BJ (cell line): ENCODE measurements at places on chromosomes 2 and 18.

DNA sequence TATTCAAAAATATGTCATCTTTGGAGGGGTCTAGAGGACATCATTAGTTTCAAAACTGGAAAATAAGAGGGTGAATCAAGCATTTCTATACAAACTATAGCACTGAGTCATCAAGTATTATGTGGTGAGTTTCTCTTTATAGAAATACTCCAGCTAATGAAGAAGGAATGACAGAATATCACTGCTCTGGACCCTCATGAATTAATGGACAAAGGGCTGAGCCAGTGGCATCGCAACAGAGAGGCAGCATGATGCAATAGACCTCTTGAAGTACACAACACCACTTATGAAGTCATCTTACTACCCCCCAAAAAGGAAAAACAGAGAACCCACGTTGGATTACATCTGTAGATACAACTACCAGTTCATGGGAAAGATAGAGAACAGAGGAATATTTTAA, 27.4 kb upstream of the EIF2AK3 start:
- no peak for DNase-seq

DNA sequence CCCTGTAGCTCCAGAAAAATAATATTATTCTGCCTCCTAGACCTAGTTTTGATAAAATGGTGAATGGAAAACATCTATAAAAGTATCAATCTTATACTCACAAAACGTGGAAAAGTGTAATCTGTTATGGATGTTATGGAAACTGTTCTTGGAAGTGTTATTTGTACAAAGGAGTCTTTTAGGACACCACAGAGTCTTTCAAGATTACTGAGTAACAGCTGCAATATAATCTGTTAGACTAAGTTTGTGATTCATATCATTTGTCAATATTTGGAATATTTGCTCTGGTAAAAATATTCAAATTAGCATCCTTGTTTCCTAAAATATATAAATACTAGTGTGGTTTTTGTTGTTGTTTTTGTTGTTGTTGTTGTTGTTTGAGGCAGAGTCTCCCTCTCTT, 87.9 kb downstream of the RAD51AP2 start:
- no peak for DNase-seq

GRCh38 chr2:25294573-25295462, 46.9 kb downstream of the DNMT3A start:
- DNase-seq: no peak

GRCh38 chr2:189517847-189518535, 62.6 kb downstream of the SLC40A1 start:
- DNase-seq: no peak

DNA sequence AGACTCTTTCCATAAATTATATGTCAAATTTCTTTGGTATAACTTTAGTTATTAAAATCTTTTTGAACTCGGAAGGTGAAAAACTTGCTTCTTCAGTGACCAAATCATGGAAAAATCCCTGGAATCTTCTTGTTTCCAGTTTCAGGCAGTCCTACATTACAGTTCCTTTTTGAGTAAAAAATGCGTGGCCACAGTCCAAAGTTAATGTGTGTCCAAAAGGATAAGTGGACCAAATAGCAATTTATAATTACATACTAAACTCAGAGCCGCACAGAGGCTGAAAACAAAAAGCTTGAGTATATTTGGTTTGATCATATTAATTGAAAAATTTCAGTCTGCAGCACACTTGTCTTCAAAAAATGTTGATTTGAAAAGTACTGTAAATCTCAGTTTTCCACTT, 28.4 kb upstream of the DYNC2LI1 start:
- DNase-seq: peak; percentile 44

GRCh38 chr2:226064932-226065570, 665.5 kb downstream of the NYAP2 start:
- no peak for DNase-seq

DNA sequence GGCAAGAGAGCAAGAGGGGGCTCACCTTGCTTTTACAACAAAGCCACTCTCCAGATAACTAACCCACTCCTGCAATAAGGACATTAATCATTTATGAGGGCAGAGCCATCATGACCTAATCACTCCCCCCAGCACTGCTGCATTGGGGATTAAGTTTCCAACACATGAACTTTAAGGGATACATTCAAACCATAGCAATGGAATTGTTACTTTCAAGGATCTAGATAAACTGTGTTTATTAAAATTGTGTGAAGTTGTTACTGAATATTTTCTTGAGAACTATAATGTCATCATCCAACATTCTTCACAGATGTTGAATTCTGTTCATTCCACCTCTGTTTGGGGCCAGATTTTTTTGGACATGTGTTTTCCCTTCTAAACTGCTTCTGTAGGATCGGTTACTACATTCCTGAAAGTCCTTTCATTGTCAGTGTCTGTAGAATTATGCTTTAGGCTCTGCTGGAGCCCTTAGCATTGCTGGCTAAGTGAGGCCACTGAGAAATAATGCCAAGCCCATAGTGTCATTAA, 50.4 kb downstream of the SPATS2L start:
- DNase-seq: peak; percentile 80

GRCh38 chr18:477565-477964, 22.9 kb downstream of the COLEC12 start:
- no peak for DNase-seq

DNA sequence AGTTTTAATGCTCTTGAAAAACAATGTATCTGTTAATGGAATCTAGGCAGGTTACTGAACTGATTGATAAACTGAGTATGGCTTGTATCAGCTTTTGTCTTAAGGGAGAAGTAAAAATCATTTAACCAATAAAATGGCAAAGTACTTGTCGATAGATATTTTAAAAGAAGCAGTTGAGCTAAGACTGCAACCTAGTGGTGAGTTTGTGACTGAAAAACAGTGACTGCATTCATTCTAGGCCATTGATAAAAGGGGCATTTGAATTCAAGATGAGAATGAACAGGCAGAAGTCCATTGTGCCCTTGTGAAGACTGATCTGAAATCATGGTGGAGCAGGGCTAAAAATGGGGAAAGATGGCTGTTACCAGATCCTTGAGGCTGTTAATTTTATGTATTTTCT, 59.4 kb upstream of the MSTN start:
- DNase-seq: no peak

DNA sequence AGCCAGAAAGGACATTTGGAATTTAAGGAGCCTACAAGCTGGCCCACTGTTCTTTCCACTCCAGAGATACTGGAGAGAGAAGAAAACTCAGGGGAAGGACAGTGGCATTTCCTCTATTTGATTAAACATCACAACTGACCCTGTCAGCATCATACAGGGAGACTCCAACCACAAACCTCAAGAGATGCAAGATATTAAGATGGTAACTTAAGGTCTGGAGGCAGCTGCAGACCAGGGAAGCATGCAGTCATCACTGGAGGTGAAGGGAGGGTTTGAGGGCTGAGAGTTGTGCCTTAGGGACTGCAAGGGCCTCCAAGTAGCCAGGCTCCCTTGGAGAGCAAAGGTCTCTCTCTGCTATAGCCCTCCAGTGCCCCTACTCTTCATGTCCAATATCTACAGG, 67.4 kb downstream of the RNF152 start:
- DNase-seq: no peak

DNA sequence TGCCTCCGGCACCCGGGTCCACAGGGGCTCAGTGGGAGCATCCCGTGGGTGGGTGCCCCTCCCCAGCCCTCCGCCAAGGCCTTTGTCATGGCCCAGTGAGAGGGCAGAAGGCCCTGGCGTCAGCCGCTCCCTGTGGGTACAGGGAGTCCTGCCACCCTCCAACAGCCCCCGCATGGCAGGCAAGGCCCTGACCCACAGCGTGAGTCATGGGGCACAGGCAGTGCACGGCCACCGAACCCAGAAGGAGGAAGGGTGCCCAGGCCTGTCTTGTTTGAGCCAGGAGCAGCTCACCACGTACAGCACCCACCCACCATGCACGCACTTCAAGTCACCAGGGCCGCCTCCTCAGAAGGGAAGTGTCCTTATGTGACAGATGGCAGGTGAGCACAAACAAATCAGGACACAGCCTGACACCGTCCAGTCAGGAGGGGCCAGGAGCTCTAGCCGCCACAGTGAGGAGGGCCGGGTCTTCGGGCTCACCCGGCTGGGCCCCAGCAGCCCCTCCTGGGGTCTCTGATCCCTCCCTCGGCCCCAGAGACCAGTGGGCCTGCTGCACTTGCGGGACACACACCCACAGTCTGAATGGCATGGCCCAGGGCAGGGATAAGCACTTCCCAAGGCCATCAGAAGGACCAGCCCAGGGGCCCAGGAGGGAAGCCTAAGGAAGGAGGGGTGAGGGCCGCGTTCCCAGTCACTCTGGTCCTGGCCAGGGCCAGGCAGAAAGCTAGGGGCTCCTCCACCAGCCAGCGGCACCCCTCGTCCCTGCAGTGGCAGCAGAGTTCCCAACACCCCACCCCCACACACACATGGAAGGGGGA, 25.8 kb downstream of the BIN1 start:
- no peak for DNase-seq

- DNase-seq: no peak
Measured at GRCh38 chr2:106288873-106289272, 94.8 kb upstream of the UXS1 start.

DNA sequence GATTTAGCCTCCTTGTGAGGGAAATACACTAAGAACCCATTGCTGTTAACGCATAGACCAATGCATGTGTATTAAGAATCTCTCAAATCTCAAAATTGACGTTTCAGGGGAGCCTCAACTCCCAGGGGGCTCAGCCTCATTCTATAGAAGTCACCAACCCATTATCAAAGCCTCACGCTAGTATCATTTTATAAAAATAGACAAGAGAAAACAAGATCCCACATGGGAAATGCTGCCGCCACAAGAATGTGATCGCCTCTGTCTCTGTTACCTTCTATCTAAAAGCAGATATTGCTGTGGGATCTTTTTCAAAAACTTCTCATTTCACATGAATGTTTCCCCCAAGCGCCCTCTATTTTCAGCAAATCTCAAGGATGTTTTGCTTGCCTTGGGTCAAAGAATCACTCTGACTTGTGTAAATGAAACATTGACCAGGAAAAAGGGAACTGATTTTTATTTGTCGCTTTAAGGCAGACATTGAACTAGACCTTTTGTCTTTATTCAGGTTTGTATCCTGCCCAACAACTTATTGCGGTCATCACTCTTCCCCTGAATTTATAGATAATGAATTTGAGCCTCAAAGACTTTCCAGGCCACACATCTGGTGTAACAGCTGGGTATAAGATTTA, 679.0 kb upstream of the ID2 start:
- no peak for DNase-seq

DNA sequence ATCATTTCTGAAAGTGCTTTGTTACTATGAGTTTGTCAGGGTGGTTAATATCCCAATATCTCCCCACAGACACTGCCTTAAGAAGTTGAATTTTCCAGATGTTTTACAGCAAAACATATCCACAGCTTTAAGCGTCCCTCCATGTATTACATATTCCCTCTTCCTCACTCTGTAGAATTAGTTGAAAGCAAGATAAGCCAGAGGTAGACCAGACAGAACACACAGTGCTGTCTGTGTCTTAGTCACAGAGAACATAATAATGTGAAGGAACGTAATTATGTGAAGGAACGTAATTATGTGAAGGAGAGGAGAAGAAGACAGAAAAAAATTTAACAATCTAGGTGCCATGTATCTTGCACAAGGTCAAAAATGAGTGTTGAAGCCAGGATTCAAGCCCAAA, 81.9 kb upstream of the LRATD1 start:
- no peak for DNase-seq

- no peak for DNase-seq
Measured at GRCh38 chr2:18132697-18133096, 254.2 kb downstream of the KCNS3 start.

- DNase-seq: no peak
Measured at GRCh38 chr2:121031568-121032340, 253.2 kb downstream of the TFCP2L1 start.

GRCh38 chr18:56712761-56713160, 61.6 kb downstream of the WDR7 start:
- no peak for DNase-seq

GRCh38 chr2:237322564-237322963, 91.4 kb downstream of the COL6A3 start:
- no peak for DNase-seq

DNA sequence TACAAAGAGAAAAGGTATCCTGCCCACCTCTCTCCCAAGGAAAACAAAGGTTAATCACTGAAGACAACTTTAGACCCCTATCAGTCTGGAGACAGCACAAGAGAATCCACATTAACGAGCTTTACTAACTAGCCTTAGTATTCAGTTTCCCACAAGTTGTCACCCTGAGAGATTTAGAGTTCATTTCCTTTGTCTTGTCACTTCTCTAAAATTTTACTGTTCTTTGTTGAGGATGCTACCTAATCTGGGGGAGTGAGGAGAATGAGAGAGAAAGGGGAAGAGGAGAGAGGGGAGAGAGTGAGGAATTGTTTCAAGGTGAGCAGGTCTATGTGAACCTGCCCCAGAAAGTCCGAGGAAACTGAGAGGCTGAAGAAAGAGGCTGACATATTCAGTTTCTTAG, 28.4 kb downstream of the C2orf76 start:
- no peak for DNase-seq

DNA sequence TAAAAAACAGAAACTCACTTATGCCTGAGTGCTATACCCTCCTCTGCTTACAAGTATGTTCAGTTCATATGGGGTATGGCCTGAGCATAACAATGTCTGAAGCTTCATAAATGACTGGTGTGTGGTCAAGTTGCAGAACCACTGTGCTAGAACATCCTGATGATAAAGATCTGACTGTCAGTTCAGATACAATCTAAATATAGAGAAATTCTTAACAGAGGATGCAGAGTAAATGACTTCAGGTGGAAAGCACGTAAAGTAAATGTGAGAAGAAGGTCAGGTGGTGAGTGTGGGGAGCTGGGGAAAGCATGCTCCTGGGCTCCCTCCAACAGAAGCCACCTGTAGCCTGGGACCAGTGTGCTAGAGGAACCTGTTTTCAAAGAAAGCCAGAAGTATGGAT, 926.2 kb downstream of the TSN start:
- DNase-seq: no peak

GRCh38 chr2:19224011-19224410, 134.4 kb downstream of the OSR1 start:
- no peak for DNase-seq

DNA sequence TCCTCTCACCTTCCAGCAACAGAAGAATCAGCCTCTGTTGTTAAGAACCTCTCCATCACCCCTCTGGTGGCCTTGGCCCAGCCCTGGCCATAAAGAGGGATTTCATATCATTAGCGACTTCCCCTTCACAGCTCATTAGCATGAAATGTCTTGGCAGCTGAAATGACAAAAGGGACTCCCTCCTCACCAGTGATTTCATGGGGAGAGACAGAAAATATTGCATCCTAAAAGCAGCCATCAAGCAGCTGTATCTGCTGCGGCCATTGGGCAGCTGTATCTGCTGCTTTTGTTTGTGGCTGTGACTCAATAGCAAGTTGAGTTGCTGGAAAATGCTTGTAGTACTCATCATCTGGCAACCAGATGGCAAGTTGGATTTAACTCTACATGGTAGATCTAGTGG, 105.9 kb upstream of the RMDN2 start:
- peak; percentile 82 for DNase-seq

DNA sequence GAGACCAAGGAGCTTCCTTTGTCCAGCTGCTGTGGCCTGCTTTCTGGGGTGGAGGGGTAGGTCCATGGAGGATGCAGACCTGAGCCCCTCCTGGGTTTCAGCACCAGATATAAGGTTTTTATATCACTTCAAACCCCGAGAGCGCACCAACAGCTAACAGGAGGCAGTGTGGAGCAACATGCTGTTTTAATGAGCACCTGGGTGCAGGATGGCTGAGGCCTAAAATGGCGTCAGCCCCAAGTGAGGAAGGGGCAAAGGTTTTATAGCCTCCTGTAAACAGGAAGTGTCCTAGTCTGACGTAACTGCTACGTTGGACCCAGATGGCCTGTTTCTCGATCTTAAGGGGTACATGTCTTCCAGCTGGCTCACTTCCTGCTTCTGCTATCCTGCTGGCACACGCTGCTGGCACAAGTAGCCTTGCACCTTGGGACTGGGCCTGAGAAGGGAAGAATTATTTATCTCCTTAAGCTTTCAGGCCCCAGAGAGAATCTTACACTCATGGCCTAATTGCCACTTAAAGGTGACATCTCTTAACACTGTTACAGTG, 11.4 kb upstream of the REG1B start:
- DNase-seq: no peak
